Esophagus squamous epithelium (tissue), 5 donors: ENCODE measurements at places on chromosomes 5 and 9.

GRCh38 chr5:39702928-39703327, 278.1 kb upstream of the DAB2 start:
- no peak for DNase-seq

DNA sequence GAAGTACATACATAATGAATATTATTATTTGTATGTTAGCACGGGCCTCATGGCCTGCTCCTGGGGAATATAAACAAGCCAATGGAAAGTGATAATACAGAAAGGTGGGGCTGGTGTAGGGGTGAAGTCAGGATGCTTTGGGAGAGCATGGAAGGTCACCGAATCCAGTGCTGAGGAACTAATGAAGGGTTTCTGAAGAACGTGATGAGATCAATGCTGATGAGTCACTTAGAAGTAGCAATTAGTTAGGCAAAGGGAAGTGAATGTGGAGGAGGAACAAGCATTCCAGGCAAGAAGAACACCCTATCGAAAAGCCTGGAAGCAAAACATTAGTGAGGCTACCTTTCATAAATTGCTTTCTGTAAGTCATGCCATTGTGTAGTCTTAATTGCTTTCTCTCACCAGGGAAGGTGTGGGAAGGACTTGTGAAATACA, 2.1 kb downstream of the ANXA1 start:
- DNase-seq: no peak

DNA sequence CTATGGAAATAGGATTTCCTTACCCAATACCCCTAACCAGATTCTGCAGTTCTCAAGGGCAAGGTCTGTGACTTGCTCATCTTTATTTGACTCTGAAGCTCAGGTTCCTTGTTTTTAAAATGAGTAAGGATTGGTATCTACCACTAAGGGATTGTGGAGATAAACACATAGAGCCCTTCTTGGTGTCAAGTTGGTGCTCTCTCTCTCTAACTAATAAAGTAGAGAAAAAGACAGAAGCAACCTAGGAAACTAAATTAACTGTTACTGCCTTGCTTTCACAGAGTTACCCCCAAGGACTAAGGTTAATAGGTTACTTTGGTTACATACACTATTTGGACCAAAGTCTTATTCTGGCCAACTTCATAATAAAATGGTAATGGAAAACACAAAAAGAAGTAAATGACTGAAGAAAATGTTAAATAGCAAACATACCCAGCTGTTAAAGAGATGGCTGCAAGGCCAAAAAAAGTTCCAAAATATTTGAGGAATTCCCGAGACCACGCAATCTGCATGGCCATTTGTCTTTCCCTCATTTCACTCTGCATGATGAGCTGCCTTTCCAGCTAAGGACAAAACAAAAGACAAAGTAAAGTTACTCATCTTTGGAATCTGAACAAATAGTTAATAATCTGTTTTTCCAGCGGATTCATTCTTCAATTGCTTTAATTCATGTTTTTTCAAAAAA, 21.8 kb upstream of the RLN1 start:
- no peak for DNase-seq

GRCh38 chr9:17394881-17395510, 183.9 kb upstream of the SH3GL2 start:
- DNase-seq: no peak

- DNase-seq: no peak
Measured at GRCh38 chr9:91158946-91159345, 202.8 kb downstream of the AUH start.

GRCh38 chr9:88326015-88326414, 62.2 kb upstream of the SPIN1 start:
- DNase-seq: no peak

- no peak for DNase-seq
Measured at GRCh38 chr9:134891713-134892112, 11.1 kb downstream of the FCN2 start.

DNA sequence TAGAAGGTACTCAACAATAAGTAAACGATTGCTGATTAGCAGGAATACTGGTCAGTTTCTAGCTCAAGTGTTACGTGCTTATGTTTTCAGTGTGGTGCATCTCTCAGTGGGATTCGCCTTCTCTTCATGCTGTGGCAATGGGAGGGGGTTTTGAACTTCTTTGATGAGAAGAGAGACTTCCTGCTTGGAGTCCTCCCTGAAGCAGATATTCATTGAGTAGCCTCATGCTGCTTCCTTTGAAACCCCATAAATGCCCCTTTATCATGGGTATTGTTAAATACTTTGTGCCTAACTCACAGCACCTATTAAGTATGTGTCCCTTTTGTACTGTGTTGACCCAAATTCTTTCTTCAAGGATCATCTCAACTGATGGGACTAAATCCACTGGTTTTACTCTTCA, 116.5 kb downstream of the DOCK8 start:
- DNase-seq: no peak

DNA sequence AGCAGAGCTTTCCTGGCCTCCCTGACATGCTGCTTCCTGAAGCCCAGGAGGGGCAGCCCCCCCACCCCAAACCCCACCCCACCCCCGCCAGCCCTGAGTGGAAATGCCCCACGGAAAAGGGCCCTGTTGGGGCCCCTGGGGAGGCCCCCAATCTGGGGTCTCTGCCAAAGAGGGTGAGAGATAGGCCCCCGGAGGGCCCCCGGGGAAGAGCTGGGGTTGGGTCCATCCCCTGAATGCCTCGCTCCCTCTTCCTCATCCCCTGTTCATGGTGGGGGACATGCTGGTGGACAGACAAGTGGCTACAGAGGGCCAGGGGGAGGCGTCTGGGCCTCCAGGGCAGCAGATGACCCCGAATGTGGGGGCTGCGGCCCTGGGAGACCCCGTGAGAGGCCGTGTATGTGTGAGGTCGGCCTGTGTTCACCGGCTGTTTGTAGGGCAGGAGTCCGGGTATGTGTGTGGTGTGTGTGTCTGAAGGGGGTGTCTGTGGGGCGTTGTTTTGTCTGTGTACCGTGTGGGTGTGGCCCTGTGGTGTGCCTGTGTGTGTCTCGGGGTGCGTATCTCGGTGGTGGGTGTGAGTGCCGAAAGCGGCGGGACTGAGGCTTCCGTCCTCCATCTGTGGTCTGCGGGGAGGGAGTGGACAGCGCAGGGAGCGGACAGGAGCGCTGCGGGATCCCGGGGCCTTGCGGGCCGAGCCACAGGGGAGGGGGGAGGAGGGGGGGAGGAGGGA, 11.3 kb downstream of the C9orf50 start:
- DNase-seq: no peak

GRCh38 chr9:110214586-110215355, 6.8 kb upstream of the C9orf152 start:
- DNase-seq: no peak

DNA sequence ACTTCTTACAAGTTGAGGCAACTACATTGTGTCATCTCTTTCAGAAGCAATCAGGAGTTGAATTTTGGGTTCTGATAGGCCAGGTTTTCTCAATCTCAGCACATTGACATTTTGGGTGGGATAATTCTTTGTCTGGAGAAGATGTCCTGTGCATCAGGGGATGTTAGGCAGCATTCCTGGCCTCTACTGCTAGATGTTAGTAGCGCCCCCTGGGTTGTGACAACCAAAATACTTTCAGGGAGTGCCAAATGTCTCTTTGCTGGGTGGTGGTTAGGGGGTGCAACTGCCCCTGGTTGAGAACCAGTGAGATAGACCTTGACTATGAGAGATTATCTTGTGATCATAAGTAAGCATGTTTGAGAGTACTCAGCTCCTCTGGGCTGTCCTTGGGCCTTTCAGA, 164.3 kb upstream of the KLF9 start:
- no peak for DNase-seq

DNA sequence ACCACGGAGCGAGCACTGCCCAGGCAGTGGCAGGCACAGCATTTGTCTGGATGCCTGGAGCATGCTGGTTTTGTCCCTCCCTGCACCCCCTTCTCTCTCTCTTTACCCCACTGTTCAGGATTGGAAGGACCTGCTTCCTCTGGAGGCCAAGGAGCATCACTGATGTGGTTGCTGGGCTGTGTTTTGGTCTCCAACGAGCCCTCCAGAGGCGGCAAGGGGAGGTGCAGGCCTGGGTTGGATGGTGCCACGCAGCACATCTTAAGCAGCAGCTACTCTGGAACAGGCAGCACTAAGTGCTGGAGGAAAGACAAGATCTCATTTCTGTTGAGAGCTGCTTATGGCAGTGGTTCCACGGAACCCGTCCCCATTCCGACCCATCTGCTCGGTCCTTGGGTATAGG, 139.6 kb downstream of the CMYA5 start:
- no peak for DNase-seq

GRCh38 chr9:87667164-87667738, 58.7 kb upstream of the CTSL start:
- DNase-seq: no peak

GRCh38 chr5:97019435-97020117, 83.7 kb downstream of the LNPEP start:
- DNase-seq: no peak

GRCh38 chr9:132235125-132235524, 73.3 kb downstream of the NTNG2 start:
- no peak for DNase-seq

- no peak for DNase-seq
Measured at GRCh38 chr9:8757881-8758280, 958.3 kb upstream of the DMAC1 start.

GRCh38 chr5:62309107-62309506, 3.1 kb downstream of the KIF2A start:
- DNase-seq: no peak

- no peak for DNase-seq
Measured at GRCh38 chr9:14750821-14751220, 28.3 kb upstream of the CER1 start.

DNA sequence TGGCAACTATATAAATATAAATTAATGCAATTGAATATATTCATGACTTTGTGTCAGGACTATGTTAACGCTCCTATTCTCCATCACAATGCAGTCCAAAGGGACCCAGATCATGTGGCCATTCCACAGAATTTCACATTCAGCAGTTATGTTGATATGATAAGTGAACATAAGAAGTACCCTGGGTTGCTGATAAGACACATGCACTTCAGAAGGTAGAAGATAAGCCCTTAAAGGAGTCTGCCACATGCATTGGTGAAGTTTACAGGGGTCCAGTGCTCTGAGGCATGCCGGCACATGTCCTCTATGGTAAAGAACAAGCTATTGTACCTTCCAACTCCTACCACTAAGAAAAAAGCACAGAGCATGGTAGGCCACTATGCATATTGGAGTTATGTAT, 76.4 kb downstream of the PHAX start:
- DNase-seq: no peak

GRCh38 chr5:95995962-95996489, 34.4 kb upstream of the ELL2 start:
- DNase-seq: no peak

DNA sequence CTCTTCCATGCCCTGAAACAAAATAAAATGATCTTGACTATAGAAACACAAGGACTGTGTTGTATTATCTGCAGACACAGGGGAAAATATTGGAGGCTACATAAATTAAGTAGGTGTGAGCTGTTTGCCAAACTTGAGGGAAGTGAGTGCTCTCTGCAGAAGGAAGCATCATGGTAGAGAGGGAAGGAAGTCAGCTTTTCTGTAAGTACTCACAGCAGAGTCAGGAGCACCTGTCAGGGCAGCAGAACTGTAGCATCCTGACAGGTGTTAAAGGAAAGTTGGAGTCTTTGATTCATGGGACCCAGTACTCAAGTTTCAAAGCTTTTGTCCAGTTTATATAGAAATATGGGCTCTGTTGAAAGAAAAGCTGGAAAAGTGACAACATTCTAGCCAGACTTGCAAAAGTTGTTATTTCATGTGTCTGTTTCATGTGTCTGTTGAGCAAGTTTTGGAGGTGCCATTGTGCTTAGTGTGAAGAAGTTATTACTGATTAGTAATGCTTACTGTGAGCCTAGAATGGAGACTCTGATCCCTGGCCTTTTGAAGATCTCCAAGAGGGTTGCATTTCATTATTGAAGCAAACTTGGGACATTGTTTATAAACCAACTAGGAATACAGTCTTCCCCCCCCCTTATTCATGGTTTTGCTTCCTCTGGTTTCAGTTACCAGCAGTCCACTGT, 194.7 kb downstream of the SPATA31D1 start:
- no peak for DNase-seq

DNA sequence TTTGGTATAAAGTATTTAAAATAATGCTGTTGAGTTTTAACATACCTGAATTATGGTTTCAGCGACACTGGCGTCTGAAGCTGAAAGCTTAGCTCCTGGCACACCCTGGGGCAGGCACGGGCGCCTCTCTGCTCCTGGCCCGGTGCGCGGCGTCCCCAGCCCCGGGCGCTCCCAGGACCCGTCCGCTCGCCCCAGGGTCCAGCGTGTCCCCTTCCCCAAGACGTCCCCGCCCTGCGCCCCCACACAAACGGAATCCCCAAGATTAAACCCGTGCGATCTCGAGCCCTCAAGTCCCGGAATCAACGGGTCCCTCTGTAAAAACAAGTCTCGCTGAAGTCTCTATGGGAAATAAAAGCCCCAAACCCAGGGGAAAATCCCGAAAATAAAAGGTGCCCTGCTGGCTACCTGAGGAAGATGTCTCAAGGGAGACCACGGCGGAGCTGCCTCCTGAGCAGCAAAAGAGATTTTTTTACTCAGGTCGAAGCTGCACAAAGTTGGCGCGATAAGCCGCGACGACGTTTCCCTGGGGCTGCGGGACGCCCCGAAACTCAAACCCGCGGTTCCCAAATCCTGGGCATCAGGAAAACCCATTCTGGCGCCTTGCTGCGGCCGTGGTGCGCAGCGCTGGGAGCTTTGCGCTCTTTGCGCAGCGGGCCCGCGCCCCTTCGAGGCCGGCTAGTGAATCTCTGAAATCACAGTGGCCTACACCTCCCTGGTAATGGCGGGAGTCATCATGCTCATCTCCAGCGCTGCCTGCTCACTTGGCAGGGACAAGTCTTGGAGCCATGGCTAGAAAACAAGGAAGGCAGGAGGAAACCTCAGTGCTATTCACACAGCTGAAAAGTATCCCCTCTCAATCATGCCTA, 6.3 kb upstream of the IFNA8 start:
- no peak for DNase-seq

- DNase-seq: no peak
Measured at GRCh38 chr5:126998895-126999570, 31.3 kb downstream of the MARCHF3 start.

- no peak for DNase-seq
Measured at GRCh38 chr9:79824265-79824664, 252.5 kb downstream of the TLE4 start.
